GM10248 (cell line): ENCODE measurements at places on chromosomes 12 and 14.

DNA sequence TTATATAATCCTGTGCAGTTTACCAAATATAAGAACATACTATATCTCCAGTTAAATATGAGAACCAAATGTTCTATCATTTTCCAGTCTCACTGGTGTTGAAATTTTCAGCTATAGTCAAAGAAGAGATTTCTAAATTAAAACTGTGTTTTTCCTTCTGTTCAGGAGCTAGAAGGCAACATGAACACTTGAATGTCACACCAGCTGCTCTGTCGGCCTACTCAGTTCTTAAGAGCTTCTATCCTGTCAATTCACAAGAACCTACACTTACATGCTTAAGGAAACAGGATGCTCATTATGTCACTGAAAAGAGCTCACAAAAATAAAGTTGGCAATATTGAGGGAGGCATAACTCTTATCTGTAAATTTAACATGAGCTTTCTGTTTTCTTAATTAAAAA, 43.1 kb downstream of the ATP2B1 start:
- DNase-seq = no peak

GRCh38 chr14:83491091-83491490, 1957.4 kb upstream of the SEL1L start:
- no peak for DNase-seq

- no peak for DNase-seq
Observed at GRCh38 chr14:104530646-104531045, 48.9 kb upstream of the C14orf180 start.

DNA sequence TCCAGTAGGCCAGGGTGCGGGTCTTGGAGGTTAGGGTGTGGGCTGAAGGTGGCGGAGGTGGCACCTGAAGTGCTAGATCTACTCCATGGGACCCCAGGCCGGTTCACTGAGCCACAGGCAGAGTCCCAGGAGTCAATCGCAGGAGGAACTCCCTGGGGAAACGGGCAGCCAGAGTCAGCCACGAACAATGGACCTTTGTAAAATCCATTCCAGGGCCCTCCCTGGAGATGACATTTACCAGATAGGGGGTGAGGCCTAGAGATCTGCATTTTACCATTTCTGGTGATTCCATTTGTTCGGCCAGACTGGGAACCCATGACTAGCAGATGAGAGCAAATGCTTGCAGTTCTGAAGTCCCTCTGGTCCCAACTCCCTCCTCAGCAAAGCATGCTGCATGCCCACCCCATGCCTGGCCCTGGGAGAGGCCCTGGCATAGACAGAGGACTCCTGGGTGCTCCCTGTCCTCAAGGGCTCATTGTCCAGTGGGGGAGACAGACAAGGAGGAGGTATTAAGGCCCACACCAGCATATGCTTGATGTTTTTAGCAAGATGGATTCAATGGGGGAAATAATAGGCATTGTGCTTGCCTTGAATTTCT, 115.5 kb downstream of the EML1 start:
- DNase-seq = no peak

DNA sequence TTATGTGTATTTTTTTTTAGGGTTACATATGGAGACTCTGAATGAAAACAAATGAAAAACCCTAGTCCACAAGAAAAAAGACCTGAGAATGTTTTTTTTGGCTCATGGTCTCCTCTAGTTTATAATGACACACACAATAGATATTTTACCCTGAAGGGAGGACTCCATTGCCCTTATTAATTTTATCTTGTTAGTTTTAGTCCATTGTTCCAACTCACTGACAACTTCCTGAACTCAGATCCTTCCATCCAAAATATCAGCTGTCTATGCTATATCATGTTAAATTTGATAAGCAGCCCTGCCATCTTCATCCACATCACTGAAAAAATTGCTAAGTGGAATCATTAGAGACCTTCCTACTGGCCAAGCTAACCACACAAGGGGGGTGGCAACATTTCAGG, 232.1 kb downstream of the MON2 start:
- DNase-seq = no peak

GRCh38 chr12:109462868-109463692, 14.0 kb downstream of the KCTD10 start:
- DNase-seq = no peak

- peak; percentile 49 for DNase-seq
Observed at GRCh38 chr12:56336361-56337167, 2.1 kb upstream of the IL23A start.

DNA sequence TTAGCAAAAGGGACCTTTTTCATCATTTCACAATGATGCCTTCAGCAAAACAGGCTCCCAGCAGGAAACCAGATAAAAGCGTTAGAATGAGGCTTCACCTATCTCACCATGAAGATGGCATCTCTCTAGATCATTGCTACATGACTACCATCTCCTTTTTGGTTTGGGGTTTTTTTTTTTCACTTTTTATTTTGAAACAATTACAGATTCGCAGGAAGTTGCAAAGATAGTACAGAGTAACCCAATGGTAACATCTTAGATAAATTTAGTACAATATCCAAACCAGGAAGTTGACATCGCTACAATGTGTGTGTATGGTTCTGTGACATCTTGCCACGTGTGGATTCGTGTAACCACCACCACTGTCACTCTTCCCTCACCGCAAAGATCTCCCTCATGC, 22.3 kb upstream of the PWP1 start:
- no peak for DNase-seq

DNA sequence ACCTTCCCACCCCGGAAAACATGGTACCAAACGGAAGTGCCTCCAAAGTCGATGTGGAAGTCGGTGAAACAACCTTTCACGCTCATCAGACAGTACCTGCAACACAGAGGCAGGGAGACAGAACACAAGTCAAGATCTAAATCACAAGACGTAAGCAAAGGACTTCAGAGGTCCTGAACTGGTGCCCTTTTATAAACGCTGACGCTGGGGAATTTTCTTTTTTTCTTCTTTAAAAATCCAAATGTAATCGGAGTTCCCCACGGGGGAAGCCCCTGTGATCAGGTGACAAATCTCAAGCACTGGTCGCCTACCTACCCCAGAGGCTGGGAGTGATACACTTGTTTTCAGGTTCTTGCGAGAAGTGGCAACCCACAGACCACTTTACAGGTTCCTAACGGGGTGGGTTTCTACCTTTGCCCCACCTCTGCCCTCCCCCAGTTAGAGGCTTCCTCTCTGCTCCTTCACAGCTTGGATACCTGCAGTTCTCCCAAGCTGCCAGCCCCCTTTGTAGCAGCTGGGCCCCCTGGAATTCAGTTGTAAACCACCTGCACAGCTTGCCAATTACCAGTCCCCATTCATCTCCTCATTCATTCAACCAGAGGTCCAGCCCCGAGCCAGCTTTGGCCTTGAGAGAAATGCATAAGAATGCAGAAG, 46.2 kb downstream of the KDM2B start:
- DNase-seq = peak; percentile 77

- no peak for DNase-seq
Observed at GRCh38 chr14:52700701-52701172, 5.4 kb upstream of the ERO1A start.

- no peak for DNase-seq
Observed at GRCh38 chr12:48875944-48876515, 10.4 kb upstream of the RND1 start.

DNA sequence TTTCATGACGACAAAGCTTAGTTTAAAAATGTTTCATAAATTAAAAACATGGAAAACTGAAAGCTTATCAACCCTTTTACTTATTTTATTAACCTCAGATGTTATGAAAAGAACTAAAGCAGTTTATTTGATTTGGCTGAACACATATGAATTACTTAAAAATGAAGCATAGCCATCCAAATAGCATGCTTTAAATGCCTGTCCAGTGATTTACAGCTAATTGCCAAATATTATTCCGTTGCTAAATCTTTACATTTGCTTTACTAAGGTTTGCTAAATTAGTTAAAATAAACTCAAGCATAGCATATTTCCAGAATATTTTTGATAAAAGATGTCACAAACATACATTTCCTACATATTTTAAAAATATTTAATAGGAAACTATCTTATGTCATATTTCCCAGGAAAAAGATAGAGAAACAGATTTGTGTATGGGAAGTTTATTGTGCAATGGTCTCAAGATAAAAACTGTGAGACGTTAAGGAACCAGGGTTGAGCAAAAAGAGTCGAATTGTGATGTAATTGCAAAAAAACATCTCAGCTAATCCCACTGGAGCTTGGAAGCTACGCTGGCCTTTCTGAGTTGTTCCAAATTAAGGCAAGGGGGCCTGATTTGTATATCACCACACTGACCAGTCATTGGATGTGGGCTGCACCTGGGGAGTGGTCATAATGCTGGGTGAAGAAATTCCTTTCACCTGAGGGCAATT, 25.8 kb downstream of the GPR135 start:
- no peak for DNase-seq

GRCh38 chr12:20492251-20492760, 124.0 kb downstream of the PDE3A start:
- DNase-seq = no peak

GRCh38 chr12:85036234-85036707, at the start of the genes LRRIQ1 and TSPAN19:
TSS of gene LRRIQ1 (plus strand) at chr12:85036351. CDS start at chr12:85038177, 1,826 bp downstream.
TSS of gene TSPAN19 (minus strand) at chr12:85036277. CDS start at chr12:85029946, 6,331 bp downstream.
- peak; percentile 57 for DNase-seq

DNA sequence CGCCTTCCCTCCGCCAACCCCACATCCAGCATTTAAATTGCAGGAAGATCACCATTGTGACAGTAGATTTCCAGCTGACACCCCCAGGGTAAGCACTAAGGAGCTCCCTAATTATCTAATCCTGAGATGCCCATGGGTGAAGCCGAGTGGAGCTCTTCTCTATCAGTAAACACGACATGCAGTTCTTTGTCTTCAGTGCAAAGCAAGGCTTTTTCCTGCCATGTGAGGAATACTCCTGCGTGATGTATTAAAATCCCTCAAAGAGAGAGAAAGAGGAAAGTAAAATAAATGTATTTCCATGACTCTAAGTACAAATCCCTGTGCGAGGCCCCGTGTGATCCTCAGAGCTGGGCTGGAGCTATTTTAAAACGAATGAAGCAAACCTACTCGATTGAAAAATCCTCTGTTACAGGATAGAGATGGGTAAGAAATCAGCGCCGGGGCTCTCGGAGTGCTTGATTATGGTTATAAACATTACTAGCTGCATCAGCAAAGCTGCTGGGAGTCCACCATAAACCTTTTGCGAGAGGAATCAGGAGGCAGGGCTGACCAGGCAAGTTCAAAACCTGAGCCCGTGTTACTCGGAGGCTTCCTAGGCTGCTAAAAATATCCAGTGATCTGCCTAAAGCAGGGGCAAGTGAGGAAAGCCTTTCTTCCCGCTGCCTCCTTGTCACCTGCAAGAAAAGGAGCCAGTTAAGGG, 61.5 kb downstream of the MAP1LC3B2 start:
- no peak for DNase-seq

DNA sequence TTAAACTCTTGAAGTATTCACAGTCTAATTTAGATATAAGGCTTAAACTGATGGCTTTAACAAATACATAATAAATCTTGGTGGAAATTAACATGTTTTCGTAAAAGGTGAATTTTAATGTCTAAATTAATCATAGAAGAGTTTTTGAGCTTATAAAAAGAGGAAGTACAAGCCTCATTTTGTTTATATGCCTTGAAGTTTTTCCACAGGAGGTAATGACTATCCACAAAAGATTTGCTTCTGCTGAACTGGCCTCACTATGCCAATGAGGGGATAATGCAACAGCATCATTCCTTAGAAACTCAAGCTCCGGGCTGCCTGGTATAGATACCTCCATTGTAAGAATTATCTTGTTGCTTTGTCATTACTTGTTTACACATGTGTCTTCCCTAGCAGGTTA, 175.6 kb downstream of the DUSP6 start:
- no peak for DNase-seq

DNA sequence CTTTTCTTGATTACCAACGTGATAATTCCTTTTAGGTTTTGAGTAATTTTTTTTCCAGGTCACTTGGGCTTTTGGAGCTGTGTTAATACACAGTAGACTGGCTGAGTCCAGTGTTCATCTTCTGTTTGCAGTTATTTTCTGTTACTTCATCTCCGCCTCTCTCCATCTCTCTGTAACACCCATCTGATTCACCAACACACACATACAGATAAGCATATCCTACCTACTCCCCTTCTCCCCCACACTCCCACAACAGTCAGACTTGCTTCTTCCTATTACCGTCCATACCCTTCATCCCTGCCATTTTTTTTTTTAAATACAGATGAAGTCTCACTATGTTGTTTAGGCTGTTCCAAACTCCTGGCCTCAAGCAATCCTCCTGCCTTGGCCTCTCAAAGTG, 72.7 kb upstream of the MANSC4 start:
- DNase-seq = no peak

- DNase-seq = no peak
Observed at GRCh38 chr12:6301721-6302120, 8.8 kb upstream of the PLEKHG6 start.

- no peak for DNase-seq
Observed at GRCh38 chr12:26976687-26977086, 37.5 kb downstream of the TM7SF3 start.

DNA sequence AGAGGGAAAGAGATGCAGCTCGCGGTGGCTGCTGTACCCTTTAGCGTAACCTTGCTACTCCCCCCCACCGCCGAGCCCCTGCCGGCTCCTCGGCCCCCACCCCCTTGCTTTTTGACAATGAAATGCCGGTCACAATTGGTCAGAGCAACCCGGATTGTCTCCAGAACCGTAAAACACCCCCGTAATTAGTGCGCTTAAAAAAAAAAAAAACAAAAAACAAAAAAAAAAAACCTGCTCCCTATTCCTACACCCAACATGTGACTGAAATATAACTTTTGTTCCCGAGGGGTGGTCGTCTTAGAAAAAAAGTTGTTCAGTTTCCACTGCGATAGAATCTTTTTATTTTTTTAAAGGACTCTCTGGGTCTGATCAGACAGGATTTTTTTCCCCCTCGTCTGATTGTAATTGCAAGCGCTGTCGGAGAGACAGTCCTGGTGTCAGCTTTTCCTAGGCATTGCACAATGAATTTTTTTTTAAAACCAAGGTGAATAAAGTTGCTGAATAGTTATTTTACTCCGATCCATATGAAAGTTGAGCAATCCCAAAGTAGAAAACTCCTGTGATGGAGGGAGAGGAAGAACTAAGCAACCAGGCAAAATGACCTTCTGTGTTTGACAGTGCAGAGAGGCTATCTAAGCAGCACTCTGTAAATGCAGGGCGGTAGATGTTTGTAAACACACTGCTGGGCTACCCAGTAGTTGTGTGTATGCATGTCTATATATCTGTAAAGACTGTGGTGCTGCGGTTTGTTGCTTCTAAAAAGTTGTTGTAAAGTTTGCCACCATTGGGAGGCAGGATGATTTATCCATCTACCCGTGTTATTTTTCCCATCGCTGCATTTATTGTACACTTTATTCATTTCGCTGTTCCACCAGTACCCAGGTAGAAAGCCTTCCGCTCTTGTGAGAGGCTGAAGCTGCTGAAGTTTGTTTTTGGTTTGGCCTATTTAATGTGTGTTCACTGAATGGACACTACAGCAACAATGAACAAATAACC, 1.1 kb downstream of the ETV6 start:
- no peak for DNase-seq

GRCh38 chr14:99945732-99946651, 119.2 kb upstream of the EVL start:
- peak; percentile 63 for DNase-seq
